ENCODE measurements at places on chromosomes 4 and X.
A peak's percentile ranks its signal among the peaks of the same experiment; 100 is the strongest.

DNA sequence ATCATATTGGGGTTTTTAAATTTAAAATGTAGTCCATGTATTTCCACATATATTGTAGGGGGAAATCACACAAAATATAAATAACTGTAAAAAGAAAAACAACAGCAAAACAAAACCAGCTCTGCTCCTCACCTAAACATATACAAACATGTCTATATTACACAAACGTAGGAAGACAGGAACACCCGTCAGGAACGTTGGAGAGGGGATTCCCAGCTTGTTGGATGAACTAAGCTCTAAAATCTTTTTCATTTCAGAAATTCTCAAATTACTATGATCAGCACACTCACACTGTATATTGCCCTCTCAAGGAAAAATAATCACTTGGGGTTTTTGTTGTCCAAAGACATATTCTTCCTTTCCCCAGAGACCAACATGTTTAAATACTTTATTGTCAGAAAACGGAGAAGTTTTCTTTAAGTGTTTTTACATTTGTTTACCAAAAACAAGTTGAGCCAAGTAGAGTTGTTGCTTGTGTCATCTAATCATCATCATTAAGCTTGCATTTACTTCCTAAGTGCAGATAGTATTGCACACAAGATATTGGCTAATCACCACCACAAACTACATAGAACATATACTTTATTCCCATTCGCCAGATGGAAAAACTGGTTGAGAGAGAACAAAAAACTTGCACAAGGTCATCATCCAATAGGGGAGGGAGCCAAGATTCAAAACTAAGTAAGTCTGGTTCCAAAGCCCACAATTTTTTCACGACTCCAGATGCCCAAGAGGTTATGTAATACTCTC is 2.4 kb upstream of the TLR10 start:
- DNase-seq = no peak

DNA sequence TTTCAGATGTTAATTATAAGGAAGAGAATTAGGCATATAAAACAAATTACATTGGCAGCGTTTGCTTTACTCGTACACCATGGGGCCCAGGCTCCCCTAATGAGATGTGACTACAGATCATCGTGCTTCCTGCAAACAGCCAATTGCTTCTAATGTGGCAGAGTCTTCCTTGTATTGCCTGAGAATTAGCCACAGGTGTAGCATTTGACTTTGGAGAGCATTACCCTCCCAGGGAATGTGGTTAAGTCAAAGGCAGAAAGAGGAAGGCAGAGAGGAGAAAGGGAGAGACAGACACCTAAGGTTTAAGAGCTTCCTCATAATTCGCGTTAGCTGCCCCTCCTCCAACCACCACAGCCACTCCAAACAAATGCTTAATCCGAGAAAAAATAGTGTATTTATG is 97.0 kb downstream of the MID1IP1 start:
- DNase-seq = no peak

DNA sequence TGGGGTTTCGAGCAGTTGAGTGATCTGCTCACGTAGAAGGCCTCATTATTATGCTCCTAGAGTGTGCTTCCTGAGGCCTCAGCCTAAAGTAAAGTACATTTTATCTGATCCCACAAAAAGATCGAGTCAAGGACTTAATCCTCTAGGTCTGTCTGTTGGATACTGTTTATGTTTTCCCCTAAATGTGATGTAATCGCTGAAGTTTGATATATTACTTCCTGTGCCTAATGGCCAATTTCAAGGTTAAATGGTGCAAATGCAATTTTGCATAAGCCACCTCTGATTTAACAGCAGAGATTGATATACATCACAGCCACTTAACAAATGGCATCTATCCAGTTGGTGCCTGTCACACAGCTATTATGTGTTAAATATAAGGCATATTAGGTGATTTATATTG is 19.4 kb upstream of the SERTM2 start:
- DNase-seq = no peak

DNA sequence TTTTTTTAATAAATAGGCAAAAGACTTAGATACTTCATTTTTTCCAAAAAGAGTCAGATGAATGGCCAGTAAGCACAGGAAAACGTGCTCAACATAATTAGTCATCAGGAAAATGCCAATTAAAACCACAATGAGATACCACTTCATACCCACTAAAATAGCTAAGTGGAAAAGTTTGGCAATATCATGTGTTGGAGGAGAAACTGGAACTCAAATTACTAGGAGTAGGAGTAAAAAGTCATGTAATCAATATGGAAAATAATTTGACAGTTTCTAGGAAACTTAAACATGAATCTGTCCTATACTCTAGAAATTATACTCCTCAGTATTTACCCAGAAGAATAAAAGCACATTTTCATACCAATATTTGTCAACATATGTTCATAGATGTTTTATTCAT is 449.8 kb downstream of the INPP4B start:
- DNase-seq = no peak

- DNase-seq = no peak
These were observed 21.8 kb downstream of the NOP14 start for GRCh38 chr4:2941138-2942036.

- DNase-seq = no peak
These were observed 113.7 kb upstream of the LSM6 start for GRCh38 chr4:146061610-146062334.

DNA sequence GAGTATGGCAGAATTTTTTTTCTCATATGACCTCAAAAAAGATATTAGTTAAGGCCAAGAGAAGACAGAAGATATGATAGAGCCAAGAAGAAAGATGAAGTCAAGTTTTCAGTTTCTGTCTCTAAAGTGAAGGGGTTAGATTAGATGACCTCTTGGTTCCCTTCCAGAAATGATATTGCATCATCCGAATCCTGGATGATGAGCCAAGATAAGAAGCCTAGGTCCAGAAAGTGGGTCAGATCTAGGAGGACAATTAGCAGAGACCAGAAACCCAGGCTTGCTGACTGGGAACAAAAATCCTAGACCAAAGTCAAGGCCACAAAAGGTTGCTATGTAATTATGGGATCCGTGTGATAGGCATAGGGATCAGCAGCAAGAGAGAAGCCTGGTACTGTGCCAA is 20.2 kb downstream of the SATL1 start:
- no peak for DNase-seq

- DNase-seq = no peak
These were observed 44.1 kb upstream of the SEC24B start for GRCh38 chr4:109389369-109390114.

DNA sequence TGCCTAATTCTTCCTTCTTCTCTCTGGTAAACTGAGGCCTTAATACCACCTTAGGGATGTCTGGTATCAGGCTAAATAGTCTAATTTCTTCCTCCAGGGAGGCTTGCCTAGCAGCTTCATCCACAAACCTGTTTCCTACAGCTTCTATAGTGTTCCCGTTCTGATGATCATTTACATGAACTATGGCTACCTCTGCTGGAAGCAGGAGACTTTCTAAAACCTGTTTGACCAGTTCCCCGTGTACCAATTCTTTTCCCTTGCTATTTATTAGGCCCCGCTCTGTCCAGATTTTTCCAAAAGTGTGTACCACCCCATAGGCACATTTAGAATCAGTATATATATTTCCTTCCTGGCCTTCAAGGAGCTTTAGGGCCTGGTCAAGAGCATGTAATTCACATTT is 5.8 kb upstream of the USP38 start:
- no peak for DNase-seq

- no peak for DNase-seq
These were observed 19.1 kb downstream of the SMARCAD1 start for GRCh38 chr4:94226763-94227162.

- DNase-seq = no peak
These were observed 44.4 kb downstream of the KIAA0232 start for GRCh38 chr4:6826781-6827508.

DNA sequence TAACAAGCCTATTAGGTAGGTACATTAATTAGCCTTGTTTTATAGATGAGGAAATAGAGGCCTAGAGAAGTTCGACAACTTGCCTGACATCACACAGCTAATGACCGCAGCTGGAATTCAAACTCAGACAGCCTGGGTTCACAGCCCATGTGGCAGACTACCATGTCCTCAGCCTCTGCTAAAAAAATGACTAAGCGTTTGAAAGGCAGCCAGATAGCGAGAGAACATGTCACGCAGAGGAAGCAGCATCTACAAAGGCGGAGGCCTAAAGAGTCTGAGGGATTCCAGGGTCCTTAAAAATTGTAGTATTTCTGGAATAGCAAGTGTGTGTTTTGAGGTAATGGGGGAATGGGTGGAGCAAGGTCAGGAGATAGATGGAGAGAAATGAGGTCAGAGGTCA is 33.2 kb upstream of the BMP15 start:
- no peak for DNase-seq

DNA sequence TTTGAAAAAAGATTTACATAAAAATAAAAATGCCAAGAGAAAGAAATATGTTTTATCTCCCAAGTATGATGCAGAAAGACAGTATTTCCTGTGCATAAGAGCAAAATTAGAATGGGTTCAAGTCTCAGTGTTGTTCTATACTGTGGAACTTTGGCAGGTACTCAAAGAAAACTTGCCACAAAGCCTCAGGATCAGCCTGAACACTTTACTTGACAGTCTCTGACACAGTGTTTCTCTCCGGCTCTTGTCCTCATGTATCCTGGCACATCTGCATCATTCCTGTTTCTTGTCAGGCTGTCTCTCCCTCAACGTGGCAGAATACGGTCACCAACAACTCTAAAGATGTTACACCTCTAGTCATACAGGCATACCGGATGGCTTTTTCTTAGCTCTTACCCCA is 273.7 kb downstream of the ARHGAP24 start:
- no peak for DNase-seq

GRCh38 chr4:153152501-153153338 is 51.5 kb upstream of the TRIM2 start:
- DNase-seq = peak; percentile 35

DNA sequence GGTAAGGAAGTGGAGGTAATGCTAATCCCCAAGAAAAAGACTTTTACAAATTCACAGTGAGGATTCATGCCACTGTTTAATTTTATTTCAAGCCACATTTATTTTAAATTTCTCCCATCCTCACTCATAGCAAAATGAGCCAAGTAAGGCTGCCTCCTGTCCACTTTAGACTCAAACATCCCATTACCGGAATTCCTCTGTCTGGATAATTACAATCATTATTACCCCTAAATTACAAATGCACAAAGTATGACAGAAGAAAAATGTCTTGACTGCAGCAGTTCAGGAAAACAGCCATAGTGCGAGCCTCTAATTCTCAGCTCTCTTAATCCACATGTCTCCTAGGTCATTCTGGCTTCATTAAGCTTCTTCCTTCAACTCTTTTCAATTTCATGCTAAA is 57.0 kb downstream of the MAPK10 start:
- no peak for DNase-seq

- no peak for DNase-seq
These were observed 1768.0 kb upstream of the PCDH10 start for GRCh38 chr4:131381055-131381454.

DNA sequence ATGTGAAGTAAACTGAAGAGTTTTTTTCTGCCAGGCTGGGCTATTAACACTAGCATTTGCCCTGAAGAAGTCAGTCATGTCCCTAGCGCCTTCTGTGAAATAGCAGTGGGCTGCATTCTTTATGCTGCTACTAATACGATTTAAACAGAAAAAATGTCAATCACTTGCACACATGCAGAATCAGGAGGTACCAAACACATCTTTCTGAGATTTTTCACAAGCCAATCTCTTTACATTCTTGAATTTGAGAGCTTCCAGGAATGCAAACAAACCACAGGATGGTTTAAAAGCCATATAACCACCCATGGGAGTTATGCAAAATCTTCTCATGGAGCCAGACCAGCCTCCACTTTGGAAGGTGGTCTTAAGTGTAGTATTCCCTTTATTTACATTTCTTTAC is 220.1 kb downstream of the IQCM start:
- DNase-seq = no peak

DNA sequence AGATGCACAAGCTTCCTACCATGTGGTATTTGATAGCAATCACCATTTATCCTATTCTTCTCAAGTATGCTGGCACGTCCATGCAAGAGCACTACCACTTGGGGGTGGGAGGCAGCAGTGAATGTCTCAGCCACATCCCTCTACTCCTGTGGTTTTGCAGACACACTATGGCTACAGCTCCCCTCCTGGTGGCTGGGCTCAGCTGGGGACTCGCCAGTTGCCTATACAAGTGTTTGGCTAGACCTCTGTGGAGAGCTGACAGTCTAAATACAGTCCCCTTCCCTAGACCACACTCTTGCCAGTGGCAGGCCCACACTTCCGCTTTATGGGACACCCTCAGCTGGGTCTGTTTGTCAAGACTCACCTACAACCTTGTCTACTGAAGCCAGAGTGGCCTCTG is 53.2 kb downstream of the ADGRA3 start:
- DNase-seq = no peak

DNA sequence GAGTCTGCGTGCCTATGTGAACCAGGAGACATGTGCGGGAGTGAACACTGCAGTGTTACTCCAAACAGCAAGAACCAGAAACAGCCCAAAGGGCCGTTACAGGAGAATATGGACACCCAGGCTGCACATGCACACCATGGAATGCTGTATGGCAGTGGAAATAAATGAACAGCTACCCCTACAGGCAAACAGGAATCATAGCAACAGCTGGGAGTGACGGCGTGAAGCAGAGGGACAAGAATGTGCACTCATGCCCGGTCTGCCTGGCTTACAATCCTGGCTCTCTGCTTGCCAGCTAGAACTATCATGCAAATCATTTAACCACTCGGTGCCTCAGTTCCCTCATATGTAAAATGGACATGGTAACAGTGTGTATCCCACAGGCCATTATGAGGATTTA is 16.6 kb downstream of the GPKOW start:
- DNase-seq = no peak

DNA sequence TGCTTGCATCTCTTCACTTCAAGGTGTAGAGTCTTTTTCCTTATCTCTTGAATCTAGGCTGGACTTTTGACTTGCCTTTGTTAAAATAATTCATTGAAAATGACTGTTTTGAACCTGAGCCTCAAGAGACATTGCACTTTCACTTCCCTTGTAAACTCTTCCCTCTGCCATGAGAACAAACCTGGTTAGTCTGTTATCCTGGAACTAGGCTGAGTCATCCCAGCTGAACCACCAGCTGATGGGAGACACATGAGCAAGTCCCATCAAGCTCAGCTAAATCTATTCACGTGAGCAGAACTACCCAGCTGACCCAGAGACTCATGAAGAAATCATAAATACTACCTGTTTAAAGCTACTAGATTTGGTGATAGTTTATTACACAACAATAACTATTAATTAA is 202.3 kb upstream of the CENPE start:
- DNase-seq = no peak

- no peak for DNase-seq
These were observed 75.7 kb downstream of the RBM47 start for GRCh38 chr4:40553995-40554394.

Measured in NCI-H1930 (cell line).